ENCODE measurements at places on chromosomes 3 and 15. TPM values are rescaled to one million over a fixed set of nuclear protein-coding genes. Genes with fewer than 3 reads are reported as not detected.

Gene CCRL2
- not detected for polyA plus RNA-seq

Gene SLC15A2
- 3.6 TPM for polyA plus RNA-seq

Gene ACKR4
- not detected for polyA plus RNA-seq

Gene SLC22A13
- 0.06 TPM for polyA plus RNA-seq

Gene AADACL2
- not detected for polyA plus RNA-seq

- no peaks in the 10 kb centered on the region for H3K27me3 ChIP-seq
- H3K36me3 ChIP-seq, result peaks cover 6% of the 10 kb centered on the region
- no peak for DNase-seq
- H3K4me1 ChIP-seq, result no peaks in the 10 kb centered on the region
- no peak overlapping the region for H3K4me3 ChIP-seq
Measured at GRCh38 chr15:65476903-65477302, 40.6 kb downstream of the DPP8 start.

GRCh38 chr3:103077910-103078309 lies 643.1 kb downstream of the ZPLD1 start:
- no peaks in the 10 kb centered on the region for H3K4me1 ChIP-seq
- no peak for DNase-seq
- no peak overlapping the region for H3K4me3 ChIP-seq
- H3K27me3 ChIP-seq, result no peaks in the 10 kb centered on the region
- no peaks in the 10 kb centered on the region for H3K36me3 ChIP-seq

GRCh38 chr3:133096900-133097613 lies 58.9 kb downstream of the TMEM108 start:
- DNase-seq, result no peak
- H3K4me3 ChIP-seq, result no peak overlapping the region
- H3K4me1 ChIP-seq, result no peaks in the 10 kb centered on the region
- no peaks in the 10 kb centered on the region for H3K27me3 ChIP-seq
- no peaks in the 10 kb centered on the region for H3K36me3 ChIP-seq

GRCh38 chr15:90259524-90259923 lies 5.9 kb upstream of the NGRN start:
- H3K4me1 ChIP-seq, result peaks cover 2% of the 10 kb centered on the region
- no peak for DNase-seq
- no peaks in the 10 kb centered on the region for H3K27me3 ChIP-seq
- H3K27ac ChIP-seq, result no peak overlapping the region

DNA sequence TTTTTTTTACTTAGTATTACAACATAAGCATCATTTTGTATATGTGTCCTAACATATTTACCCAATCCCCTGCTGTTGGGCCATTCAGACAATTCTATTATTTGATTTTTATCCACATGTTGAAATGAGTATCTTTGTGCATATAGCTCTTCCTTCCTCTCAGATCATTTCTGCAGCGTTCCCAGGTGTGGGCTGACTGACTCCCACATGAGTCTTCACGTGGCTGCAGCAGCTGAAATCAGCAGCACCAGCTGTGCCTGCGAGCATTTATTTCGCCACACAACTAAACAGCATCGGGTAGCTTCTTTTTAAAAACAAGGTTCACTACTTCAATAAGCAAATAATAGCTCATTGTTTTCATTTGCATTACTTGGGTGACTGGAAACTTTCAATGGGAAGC lies 44.5 kb upstream of the PDE8A start:
- no peak overlapping the region for H3K4me3 ChIP-seq
- H3K27me3 ChIP-seq, result no peaks in the 10 kb centered on the region
- no peak overlapping the region for H3K27ac ChIP-seq
- no peak for DNase-seq

- DNase-seq, result no peak
- H3K4me1 ChIP-seq, result no peaks in the 10 kb centered on the region
- no peak overlapping the region for H3K27ac ChIP-seq
- H3K36me3 ChIP-seq, result no peaks in the 10 kb centered on the region
- H3K27me3 ChIP-seq, result no peaks in the 10 kb centered on the region
- no peak overlapping the region for H3K4me3 ChIP-seq
Measured at GRCh38 chr15:95160316-95160715, 929.0 kb downstream of the MCTP2 start.

DNA sequence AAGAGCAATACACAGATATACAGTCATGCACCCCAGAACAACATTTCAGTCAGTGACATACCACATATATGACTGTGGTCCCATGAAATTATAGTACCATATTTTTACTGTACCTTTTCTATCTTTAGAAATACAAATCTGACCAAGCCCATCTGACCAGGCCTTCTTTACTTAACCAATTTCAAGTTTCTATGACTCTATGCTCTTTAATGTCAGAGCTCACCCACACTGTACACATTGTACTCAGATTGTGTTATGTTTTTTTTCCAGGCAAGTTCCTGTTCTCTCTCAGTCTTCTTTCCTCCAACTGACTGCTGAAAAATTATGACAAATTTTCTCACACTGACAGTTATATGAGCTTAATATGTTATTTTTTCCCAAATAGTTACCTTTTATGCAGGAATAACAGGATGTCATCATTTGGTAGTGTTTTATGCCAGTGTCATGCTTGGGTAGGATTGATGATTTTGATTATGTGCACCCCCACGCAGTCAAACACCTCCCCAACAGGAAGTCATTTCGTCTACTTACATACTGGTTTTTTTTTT lies 8.0 kb upstream of the CBLB start:
- DNase-seq, result no peak
- H3K36me3 ChIP-seq, result no peaks in the 10 kb centered on the region
- H3K4me1 ChIP-seq, result no peaks in the 10 kb centered on the region
- no peaks in the 10 kb centered on the region for H3K27me3 ChIP-seq

DNA sequence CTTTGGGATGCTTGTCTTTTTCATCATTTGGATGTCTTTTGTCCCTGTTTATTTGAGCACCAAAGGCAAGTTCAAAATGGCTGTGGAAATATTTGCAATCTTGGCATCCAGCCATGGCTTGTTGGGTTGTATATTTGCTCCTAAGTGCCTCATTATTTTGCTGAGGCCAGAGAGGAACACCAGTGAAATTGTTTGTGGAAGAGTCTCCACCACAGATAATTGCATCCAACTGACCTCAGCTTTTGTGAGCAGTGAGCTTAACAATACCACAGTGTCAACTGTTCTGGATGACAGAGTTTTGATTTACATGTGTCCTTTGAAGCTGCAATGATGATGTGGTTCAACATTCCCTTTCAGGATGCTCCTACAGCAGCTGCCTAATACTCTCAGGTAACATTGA lies 83.0 kb upstream of the KCNAB1 start:
- H3K27me3 ChIP-seq, result no peaks in the 10 kb centered on the region
- no peaks in the 10 kb centered on the region for H3K36me3 ChIP-seq
- no peaks in the 10 kb centered on the region for H3K4me1 ChIP-seq
- DNase-seq, result no peak

- no peaks in the 10 kb centered on the region for H3K27me3 ChIP-seq
- H3K27ac ChIP-seq, result no peak overlapping the region
- no peak for DNase-seq
- H3K36me3 ChIP-seq, result no peaks in the 10 kb centered on the region
- H3K4me3 ChIP-seq, result no peak overlapping the region
Measured at GRCh38 chr3:13086531-13086981, 13.3 kb upstream of the IQSEC1 start.

DNA sequence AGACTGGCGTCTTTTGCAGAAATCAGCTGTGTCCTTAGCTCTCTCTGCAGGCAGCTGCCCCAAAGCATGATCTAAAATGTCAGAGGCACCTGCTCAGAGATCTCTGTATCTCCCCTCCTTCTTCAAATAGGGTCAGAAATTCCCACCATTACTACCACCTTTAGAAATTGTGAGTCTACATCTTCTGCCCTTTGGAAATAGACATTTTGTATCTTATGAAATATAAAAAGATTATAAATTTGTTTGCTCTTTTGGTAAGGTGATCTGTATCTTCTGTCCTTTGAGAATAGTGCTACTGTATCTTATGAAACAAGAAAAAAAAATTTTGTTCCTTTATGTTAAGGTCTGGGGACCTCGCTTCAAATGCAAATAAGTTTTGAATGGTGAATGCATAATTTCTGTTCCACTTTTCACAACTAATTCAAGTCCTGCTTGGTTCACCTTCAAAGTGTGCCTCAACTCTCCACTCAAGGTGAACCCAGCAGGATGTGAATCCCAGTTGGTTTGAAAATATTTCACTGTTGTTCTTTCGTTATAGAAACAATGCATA lies 28.3 kb upstream of the GPD1L start:
- H3K27ac ChIP-seq, result no peak overlapping the region
- H3K36me3 ChIP-seq, result no peaks in the 10 kb centered on the region

DNA sequence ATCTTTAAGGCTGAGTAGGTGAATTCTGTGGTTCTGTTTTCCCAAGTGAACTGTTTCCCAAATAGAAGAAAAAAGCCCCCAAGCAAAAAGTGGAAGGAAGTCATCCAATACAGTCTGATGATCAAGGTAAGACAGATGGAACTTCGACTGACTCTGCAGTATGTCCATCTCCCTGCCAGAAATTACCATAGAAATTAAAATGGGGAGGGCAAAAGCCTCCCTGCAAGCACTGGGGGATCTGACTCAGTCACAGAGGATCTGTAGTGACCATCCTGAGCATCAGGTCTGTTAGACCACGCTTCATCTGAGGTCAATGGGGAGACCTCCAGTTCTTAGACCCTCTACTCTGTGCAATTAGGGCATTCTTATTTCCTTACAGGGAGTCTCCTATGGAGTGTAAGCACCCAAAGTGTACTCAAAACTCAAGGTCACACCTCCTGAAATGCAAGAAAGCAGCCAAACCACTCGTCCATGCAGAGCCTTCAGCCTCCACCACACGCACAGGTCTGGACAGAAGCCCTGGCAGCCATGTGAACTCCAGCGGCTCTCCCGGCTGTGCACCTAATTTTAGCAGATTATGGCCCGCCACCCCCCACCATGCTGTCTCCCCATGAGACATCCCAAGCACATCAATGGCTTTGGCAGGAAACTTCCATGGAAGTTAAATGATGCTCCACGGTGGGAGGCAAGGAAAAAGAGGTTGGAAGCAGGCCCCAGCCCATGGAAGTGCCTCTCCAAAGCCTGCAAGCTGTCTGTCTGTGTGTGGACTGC lies 348.7 kb downstream of the NTRK3 start:
- no peak overlapping the region for H3K27ac ChIP-seq
- no peaks in the 10 kb centered on the region for H3K36me3 ChIP-seq
- no peak for DNase-seq
- H3K27me3 ChIP-seq, result no peaks in the 10 kb centered on the region

DNA sequence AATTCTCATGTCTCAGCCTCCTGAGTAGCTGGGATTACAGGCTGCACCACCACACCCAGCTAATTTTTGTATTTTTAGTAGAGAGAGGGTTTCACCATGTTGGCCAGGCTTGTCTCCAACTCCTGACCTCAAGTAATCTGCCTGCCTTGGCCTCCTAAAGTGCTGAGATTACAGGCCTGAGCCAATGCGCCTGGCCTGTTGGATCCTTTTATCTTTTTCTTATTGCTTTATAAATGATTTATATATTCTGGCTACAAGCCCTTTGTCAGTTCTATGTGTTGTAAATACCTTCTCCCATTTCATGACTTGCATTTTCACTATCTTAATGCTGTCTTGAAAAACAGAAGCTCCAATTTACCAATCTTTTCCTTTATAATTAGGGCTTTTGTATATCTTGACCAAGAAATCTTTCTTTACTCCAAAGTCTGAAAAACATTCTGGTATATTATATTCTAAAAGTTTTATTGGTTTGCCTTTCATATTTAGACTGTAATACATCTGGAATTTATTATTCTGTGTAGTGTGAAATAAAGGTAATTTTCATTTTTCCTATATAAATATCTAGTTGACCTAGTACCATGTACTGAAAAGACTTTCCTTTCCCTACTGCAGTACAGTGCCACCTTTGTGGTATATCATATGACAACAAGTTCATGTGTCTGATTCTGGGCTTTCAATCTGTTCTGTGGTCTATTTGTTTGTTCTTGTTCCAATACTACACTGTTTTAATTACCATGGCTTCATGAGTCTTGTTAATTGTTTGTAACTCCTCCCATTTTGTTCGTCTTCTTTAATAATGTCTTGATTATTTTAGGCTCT lies 52.9 kb upstream of the RNU6-1 start:
- H3K27me3 ChIP-seq, result no peaks in the 10 kb centered on the region
- no peak overlapping the region for H3K4me3 ChIP-seq
- no peak overlapping the region for H3K27ac ChIP-seq
- no peaks in the 10 kb centered on the region for H3K36me3 ChIP-seq
- DNase-seq, result no peak

- H3K4me3 ChIP-seq, result no peak overlapping the region
- no peaks in the 10 kb centered on the region for H3K27me3 ChIP-seq
- H3K27ac ChIP-seq, result no peak overlapping the region
- no peaks in the 10 kb centered on the region for H3K4me1 ChIP-seq
- no peak for DNase-seq
- no peaks in the 10 kb centered on the region for H3K36me3 ChIP-seq
Measured at GRCh38 chr3:99960941-99961340, 143.3 kb downstream of the CMSS1 start.

- H3K36me3 ChIP-seq, result no peaks in the 10 kb centered on the region
- no peaks in the 10 kb centered on the region for H3K27me3 ChIP-seq
- no peak overlapping the region for H3K27ac ChIP-seq
- no peak for DNase-seq
- no peaks in the 10 kb centered on the region for H3K4me1 ChIP-seq
- no peak overlapping the region for H3K4me3 ChIP-seq
Measured at GRCh38 chr15:39685999-39686613, 96.5 kb downstream of the FSIP1 start.

DNA sequence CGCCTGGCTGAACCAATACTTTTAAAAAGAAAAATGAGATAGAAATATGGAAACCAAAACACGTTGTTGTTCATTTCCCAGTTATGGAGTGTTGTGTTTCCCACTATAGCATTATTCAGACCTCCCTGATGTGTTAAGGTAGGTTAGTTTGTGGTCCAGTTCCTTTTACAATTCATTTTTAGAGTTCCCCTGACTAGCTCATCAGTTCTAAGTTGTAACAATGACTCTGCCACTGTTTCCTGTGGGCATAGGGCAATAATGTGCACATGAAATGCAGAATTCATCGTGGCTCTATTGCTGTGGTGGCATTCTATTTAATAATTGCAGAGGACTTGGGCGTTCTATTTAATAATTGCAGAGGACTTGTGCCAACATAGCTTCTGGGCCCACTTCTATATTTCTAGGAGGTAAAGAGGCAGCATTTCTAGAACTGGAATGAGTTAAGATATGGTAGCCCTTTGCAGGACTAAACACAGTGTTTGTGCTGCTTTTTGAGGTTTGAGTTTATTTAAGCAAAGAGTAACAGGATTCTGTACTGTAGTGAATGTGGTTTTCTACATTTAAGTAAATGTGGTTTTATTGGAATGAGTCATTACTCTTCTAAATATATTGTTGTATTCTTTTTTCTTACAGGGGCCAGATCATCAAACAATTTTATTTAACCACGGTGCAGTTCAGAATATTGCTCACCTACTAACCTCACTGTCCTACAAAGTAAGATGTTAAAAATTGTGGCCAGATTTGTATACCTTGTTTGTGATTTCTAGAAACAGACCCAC lies 47.5 kb downstream of the ARMC8 start:
- H3K4me3 ChIP-seq, result no peak overlapping the region
- no peaks in the 10 kb centered on the region for H3K27me3 ChIP-seq
- no peak overlapping the region for H3K27ac ChIP-seq
- no peaks in the 10 kb centered on the region for H3K4me1 ChIP-seq
- H3K36me3 ChIP-seq, result peaks cover 9% of the 10 kb centered on the region
- DNase-seq, result no peak

GRCh38 chr3:158770741-158771350 lies 31.0 kb upstream of the MFSD1 start:
- no peaks in the 10 kb centered on the region for H3K36me3 ChIP-seq
- H3K4me1 ChIP-seq, result peaks cover 7% of the 10 kb centered on the region
- no peak for DNase-seq

Data from H1 (cell line).